ENCODE measurements at places on chromosomes 6 and 20.

DNA sequence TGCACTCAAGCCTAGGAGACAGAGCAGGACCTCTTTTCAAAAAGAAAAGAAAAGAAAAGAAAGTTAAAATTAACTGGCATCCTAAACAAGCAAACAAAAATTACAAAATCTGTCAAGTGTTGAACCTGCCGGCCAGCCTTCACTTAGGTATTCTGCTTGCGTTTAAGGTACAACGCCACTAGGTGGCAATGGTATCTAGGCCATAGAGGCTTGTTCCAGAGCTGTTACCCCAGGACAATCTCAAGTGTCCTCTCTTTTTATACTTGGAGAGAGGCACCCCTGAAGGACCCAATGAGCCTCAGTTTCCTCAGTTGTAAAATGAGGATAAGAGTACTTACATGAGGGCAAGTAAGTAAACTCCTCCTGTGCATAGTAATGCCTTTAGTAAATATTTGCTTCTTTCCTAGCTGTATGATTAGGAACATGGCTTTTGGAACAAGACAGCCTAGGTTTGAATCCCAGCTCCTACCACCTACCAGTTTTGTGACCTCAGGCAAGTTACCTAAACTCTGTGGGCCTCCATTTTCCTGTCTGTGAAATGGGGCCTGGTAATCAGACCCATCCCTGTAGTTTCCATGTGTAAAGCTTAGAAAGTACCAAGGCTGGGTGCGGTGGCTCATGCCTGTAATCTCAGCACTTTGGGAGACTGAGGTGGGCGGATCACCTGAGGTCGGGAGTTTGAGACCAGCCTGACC, 5.8 kb upstream of the PACSIN1 start:
- no peak for DNase-seq

DNA sequence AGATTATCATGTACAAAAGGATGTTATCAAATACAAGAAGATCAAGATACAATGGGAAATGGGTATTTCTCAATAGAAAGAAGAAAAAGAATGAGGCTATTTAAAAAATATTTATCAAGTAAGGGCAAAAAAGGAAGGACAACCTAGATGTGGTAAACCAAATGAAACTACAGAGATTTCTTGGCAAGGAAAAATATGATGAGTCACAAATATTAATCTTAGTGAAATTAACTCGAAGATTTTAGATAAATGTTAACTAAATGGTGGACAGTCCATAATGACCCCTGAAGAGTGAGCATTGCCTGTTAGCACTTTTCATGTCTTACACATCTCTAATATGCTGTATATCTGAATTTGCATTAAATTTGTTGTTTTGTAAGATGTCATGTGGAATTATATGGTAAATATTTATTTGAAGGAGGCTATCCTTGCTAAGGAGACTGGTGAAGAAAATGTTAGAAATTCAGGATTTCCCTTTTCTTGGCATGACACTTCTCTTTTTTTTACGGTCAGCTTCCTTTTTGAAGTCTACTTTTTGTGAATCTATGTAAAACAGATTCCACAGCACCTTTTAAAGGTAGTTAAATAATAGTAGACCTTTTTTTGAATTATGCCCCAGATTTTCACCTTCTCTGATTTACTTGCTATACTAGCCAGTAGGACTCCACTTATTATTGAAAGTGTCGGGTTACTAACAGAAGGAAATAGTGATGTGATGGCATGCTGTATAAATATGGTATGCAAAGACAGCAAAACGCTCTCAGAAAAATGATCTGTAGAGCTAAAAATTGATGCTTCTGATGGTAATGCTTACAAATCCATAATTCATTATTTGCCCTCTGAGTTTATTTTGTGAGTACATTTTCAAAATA, 120.5 kb downstream of the HIVEP1 start:
- no peak for DNase-seq

- no peak for DNase-seq
These were observed 727.6 kb downstream of the PTPRT start for GRCh38 chr20:42461965-42462593.

GRCh38 chr6:7446619-7447325, 57.2 kb downstream of the RIOK1 start:
- DNase-seq = no peak

- no peak for DNase-seq
These were observed 607.4 kb upstream of the JAG1 start for GRCh38 chr20:11281240-11281639.

GRCh38 chr20:4045741-4046140, 30.4 kb upstream of the RNF24 start:
- peak; percentile 96 for DNase-seq

GRCh38 chr20:23082846-23083552, 3.1 kb downstream of the CD93 start:
- no peak for DNase-seq

GRCh38 chr6:157230910-157231309, 92.4 kb downstream of the TMEM242 start:
- no peak for DNase-seq

DNA sequence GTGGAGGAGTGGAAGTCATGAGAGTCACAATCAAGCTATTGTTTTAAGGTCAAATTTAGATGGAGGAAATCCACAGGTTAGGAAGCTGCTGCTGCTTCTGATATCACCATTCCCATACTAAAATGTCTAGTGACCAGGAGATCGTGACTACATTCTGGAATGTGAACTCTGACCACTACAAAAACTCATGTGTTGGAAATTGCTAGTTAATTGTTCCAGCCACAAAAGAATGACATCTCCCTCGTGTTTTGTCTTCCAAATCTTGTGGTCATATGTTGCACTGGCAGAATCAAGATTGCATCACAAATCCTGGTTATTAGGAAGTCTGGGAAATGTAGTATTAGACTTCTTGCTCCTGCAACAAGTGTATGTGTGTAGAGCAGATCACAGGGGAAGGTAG, 441.9 kb downstream of the CD109 start:
- DNase-seq = peak; percentile 78

GRCh38 chr6:11043961-11044711, at the start of gene ELOVL2:
TSS of gene ELOVL2 (minus strand) at chr6:11044305. CDS start at chr6:11044230, 75 bp downstream.
- peak; percentile 37 for DNase-seq

DNA sequence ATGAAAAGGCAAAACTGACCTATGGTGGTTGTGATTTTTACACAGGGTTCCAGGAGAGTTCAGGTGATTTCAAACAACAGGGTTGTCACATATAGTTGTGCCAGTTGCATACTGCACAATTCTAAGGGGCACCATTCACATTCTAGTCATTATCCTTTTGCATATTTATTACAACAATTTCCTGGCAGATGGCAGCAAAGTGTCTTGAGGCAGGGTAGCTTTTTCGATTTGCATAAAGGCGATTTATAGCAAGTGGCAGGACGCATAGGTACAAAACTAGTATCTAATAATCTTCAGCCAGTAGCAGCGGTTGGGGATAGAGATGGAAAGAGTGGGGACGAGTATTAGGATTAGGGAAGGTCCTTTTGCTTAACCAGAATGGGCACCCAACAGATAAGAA, 46.5 kb upstream of the TRAF3IP2 start:
- no peak for DNase-seq

DNA sequence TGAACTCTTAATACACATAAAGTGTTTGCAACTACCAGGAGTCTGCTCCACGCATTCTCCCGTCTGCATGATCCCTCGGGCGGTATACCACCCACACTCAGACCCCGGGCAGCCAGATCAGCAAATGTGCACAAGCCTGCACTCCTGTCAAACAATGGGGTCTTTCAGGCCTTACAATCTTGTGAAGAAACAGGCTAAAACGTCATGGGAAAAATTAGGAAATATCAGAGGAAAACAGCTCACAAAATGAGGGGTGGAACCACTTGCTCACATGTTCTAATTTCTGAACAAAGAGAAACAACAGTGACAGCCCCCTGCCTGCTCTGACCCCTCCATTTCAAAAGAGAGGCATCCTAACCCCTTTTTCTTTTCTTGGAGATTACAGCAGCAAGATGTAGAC, 69.4 kb downstream of the BACH2 start:
- no peak for DNase-seq

GRCh38 chr6:170111141-170111664, 179.7 kb downstream of the DLL1 start:
- no peak for DNase-seq

- no peak for DNase-seq
These were observed 285.4 kb downstream of the SMOC2 start for GRCh38 chr6:168726312-168726856.

GRCh38 chr6:22784601-22785410, 215.4 kb downstream of the HDGFL1 start:
- no peak for DNase-seq

GRCh38 chr6:50819904-50820868, 1.5 kb downstream of the TFAP2B start:
- DNase-seq = no peak
